Stimulated activated CD4-positive, alpha-beta T cell treated with anti-CD3 and anti-CD28 coated beads, Interleukin-1b, Interleukin-23, amount 100 ng/mL, for 24 hours (primary cell): ENCODE measurements at places on chromosomes 1 and 21.

DNA sequence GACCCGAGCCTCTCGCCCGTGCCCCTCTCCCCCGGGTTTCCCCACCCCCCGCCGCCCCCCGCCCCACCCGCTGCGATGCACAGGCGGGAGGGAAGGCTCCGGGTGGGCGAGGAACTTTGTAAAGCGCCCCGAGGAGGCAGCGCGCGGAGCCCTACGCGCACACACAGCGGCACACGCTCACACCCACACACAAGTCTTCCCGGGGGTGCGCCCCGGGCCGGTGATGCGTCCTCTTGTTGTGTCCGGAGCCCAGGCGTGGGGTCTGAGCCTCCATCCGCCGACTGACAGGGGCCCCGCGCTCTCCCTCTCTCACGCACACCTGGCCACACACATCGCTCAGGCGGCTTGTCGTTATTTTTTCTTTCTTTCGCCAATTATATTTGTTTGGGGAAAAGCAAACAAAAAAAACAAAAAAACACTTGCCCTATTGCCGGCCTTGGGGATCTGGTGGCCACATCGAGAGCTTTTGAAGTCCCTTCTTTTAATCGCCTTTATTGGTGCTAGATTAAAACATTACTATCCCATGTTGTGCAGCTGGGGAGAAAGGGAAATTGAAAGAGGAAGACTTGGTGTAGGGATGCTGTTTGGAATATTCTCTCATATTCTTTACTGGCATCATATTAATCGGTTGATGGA, 770 bp downstream of the NTNG1 start:
- DNase-seq = no peak

DNA sequence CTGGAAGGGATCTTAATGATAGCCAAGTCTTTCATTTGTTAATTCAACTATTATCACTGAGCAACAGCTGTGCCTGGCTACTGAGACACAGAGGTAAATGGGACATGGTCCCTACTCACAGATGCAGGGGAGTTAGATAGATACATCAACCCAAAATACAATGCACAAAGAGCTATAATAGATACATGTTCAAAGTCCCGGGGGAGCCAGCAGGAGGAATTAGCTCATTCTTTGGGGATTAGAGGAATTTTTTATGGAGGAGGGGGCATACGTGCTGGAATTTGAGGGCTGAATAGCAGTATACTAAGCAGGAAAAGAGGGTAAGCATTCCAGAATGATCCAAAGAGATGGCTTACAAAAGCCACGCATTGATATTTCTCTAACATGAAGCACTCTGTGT, 34.6 kb downstream of the C8B start:
- DNase-seq = no peak

GRCh38 chr1:60942896-60943638, 139.3 kb upstream of the NFIA start:
- no peak for DNase-seq

GRCh38 chr1:67711158-67711854, 26.3 kb downstream of the GADD45A start:
- no peak for DNase-seq

GRCh38 chr21:32653326-32653901, 41.2 kb upstream of the CFAP298 start:
- DNase-seq = no peak

- no peak for DNase-seq
Observed at GRCh38 chr1:98351561-98351960, 310.0 kb upstream of the SNX7 start.

DNA sequence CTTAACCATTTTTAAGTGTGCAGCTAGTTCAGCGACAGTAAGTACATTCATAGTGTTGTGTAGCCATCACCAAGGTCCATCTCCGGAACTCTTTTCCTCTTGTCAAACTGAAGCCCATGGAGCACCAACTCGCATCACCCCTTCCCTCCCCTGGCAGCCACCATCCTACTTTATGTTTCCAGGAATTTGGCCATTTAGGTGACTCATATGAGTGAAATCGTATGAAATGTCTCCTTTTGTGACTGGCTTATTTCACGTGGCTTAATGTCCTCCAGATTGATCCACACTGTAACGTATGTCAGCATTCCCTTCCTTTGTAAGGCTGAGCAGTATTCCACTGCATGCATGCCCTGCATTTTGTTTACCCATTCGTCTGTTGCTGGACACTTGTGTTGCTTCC, 2.5 kb downstream of the COL6A2 start:
- no peak for DNase-seq

GRCh38 chr1:23667411-23667810, 24.2 kb upstream of the RPL11 start:
- no peak for DNase-seq

DNA sequence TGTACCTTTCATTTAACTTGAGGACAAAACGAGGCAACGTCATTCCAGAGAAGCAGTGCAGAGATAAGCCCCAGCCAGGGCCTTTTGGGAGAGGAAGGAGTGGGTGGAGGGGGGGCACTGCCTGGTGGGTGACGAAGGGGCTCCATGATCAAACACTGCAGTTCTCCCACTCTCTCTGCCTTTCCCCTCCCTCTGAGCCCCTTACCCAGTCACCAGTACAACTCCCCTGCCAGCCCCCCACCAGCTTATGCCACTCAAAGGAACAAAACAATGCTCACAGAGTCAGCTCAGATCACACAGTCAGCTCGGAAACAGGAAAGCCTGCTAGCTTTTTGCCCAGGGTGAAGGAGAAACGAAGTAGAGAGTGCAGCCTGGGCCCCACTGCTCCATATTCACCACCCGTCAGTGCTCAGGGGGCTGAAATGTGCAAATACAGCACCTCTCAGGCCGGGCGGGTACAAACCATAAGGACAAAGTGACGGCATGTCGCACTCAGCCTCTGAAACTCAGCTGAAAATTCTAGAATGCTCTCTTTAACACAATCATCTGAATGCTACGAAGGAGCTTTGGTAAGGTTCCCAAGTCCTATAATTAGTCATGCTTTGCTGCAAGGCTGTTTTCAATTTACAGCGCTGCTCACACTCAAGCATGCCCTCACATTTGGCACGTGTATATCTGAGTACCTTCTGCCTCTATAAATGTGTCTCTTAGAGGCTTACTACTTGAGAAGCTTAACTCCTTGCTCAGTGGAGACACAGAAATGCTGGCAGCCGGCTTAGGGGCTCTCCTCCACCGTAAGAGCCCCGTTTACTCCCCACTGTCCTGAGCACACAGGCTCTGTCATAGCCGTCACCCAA, 65.8 kb upstream of the RAB4A start:
- DNase-seq = no peak

DNA sequence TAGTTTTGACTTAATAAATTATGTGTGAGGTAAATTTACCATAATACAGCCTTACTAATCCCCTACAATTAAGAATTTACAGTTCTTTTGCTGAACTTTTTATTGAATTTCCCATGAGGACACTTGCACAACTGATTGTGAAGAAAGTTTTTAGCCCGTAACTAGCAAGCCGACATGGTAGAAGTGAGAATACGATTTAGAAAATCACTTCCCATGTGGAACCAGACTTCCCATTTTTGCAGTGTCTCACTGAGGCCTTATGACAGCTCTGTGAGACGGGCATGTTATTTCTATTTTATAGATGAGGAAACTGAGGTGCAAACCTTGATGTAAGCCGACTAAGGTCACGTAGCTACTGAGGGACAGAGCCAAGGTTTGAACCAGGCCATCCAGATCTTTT, 32.5 kb upstream of the LMO4 start:
- DNase-seq = no peak

DNA sequence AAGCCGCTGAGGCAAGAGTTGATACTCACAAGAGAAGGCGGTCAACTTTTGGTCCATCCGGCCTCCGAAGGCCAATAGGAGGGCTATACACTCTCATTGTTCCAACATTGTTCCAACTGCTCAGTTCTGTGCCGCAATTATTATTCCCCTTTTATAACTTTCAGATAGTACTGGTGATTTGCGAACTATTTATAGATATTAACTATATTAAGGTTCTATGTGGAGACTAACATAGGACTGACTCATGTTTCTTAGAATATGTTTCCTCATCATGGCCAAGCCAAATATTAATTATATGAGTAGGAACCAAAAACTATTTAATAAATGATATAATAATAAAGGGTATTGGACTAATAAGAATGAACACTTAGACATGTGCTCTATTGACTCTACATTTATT, 96.7 kb upstream of the LBR start:
- DNase-seq = no peak

DNA sequence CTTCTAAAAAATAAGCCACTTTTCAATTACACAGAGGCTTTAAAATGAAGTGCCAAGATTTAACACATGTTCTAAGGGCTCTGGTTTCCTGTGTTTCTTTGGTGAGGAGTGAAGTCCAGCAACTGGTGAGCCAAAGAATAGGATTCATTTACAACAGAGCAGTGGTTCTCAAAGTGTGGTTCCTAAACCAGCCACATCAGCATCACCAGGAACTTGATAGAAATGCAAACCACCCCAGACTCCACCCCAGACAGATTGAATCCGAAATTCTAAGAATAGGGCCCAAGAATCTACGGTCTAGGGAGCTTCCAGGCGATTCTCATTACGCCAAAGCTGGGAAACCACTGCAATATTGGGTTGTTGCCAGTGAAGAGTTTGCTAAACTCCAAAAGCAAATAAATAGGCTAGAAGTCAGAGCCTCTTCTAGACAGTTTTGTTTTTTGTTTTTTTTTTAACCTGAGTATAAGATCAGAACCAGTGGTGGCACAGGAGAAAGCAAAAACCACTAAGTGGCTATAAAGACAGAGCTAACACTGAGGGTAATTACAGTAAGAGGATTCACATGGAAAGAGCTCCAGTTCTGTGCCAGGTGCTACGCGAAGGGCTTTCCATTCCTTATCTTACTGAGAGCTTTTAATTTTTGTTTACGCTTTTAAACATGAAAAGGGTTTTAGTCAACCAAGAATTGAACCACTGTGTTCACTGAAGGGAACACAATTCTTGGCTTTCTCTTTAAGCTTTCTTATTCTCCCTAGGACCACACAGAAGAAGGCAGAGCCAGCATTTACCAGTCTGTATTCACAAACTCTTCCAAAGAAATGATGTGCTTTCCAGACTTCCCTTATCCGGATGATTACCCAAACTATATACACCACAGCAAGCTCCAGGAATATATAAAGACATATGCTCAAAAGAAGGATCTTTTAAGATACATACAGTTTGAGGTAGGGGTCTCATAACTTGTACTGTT, 42.4 kb upstream of the FMO2 start:
- DNase-seq = no peak

GRCh38 chr1:42593486-42594100, 64.6 kb upstream of the PPIH start:
- DNase-seq = no peak

DNA sequence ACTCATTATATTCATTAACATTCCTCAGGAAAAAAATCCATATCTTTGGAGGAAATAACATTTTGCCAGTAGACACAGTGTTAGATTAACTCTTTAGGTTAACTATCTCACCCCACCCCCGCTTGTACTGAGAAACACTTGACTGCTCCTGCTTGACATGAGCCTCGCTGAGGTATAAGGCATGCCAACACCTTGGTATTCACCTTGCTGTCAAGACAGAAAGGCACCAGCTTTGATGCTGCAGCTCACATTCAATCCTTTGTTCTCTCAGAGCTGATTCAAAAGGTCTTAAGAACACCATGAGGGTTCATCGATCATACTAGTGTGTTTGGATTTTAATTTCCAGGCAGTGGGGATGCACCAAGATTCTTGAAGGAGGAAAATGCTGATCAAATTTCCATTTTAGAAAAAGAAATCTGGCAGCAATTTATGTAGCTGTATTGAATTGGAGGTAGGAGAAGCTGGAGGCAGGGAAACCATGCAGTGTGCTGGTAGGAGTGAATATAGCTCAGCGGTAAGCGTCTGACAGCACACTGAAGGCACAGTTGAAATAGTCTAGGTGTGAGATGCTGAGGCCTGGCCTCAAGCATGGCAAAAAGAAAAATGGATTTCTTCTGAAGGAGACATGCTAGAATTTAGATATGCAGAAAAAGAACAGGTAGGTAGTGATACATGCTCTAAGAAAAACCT, 108.0 kb upstream of the ST6GALNAC5 start:
- no peak for DNase-seq

DNA sequence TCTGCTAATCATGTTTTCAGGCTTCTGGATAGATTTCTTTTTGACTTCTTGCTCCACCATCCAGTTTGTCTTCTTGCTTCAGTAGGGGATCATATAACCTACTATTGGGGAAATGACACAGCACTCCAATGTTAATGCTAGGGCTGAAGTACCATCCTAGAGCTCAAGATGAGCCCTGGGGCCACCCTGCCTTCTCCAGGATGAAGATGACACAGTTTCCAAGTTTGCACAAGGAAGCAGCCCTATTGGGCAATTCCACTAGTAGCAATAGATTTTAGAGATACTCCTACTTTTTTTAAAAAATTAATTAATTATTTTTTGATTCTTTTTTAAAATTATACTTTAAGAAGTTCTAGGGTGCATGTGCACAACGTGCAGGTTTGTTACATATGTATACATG, 11.3 kb upstream of the KLF18 start:
- no peak for DNase-seq

DNA sequence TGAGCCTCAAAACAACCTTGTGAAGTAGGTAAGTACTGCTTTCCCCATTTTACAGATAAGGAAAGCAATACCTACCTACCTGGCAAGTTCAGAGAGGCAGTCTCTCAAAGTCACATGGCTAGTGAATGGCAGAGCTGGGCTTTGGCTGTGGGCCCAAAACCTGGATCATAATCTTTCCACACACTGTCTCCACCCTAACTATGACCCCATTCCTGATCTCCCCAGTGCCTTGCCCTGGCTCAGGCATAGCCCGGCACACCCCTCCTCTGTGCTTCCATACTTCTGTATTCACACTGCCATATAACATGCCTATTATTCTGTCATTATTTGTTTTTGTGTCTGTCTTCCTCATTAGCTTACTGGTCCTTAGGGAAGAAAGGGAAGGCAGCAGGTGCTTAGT, 15.9 kb downstream of the GNG12 start:
- no peak for DNase-seq

GRCh38 chr1:83060651-83061390, 938.1 kb downstream of the TTLL7 start:
- DNase-seq = no peak

- DNase-seq = no peak
Observed at GRCh38 chr21:41446586-41446985, 20.5 kb downstream of the MX1 start.

DNA sequence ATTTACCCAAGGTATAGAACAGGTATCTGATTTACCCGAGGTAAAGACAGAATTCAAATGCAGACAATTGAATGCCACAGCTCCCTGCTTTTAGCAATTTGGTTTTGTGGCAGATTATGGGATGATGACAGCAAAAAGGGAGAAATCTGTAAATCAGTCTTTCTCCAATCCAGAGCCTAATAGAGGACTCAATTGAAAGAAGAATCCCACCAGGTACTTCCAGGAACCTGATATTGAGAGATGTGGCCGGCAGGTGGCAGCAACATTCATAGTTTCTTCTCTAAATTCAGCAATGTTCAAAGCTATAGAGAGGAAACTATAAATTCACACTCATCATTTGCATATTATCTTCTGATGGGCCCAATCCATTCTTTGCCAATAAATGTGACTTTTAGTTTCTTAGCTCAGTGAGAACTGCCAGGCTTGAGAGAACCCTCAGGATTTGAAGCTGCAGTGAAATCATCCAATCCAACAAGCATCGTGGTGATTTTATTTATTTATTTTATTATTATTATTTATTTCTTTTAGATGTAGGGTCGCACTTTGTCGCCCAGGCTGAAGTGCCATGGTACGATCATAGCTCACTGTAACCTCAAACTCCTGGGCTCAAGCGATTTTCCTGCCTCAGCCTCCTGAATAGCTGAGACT, 9.8 kb upstream of the PHACTR4 start:
- peak; percentile 44 for DNase-seq

- DNase-seq = no peak
Observed at GRCh38 chr1:58584082-58584895, 7.2 kb upstream of the TACSTD2 start.

GRCh38 chr1:24934310-24935195, 4.5 kb upstream of the RUNX3 start:
- no peak for DNase-seq
